ENCODE measurements at places on chromosomes 3 and 15.

DNA sequence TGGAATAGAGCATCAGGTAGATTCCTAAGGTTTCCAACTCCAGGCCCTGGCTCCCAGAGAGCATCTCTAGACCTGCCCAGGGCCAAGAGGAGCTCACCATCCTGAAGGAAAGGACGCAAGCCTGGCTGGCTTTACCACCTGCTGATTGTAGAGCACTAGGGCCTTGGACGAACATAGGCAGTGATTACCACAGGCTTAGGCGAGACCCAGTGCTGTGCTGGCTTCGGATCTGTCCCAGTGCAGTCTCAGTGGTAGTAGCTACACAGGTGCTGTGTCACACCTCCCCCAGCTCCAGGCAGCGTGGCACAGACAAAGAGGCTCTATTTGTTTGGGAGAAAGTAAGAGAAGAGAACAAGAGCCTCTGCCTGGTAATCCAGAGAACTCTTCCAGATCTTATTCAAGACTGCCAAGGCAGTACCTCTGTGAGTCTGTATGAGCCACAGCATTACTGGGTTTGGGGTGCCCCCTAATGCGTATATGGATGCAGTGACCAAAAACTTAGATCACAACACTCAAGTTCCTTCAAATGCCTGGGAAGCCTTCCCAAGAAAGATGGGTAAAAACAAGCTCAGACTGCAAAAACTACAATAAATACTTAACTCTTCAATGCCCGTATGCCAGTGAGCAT lies 25.4 kb downstream of the ISG20 start:
- DNase-seq = no peak

DNA sequence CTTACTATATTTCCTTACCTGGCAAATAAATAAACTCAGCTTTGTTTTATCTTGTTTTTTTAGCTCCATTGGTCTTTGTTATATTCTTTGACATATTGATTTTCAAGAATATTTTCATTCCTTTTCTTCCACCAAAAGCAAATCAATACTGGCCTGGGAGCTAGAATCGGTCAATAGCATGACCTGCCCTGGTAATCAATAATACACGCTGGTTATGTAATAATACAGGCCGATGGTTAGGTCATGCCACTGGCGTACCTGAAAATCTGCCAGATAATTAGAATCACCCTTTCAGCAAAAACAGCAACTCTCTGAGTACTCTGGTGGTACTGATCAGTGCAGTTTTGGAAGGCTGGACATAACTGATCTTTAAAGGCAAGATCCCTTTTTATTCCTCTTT lies 39.9 kb downstream of the PEAK1 start:
- DNase-seq = no peak

DNA sequence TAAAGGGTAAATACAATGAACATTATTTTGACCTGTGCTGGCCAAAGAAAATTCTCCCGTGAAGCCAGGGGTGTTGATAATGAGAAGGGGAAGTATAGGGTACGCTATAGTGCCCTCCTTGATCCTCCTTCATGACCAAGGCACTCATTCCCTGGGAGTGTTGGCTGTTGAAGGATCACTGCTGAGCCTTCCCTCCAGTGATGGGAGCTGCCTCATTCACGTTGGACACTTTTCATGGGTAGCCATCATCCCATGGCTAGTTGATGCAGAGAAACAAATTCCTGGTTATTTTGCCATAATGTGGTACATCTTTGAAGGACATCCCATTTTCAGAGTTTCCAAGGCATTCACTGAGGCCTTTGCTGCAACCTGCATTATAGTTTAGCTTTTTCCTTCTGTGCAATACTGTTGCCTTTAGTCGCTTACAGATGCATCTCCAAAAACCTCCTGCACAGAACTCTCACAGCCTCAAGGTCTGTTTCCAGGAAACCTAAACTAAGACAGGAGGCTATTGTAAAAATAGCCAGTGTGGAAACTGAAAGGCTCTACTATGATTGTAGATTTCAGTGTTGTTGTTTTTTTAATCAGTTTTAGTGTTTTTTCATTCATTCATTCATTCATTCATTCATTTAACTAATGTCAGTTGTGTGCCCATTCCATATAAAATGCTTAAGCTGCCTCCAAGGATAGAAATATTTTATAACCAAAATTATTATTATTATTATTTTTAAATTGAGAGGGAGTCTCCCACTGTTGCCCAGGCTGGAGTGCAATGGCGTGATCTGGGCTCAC lies 40.8 kb downstream of the TGFBR2 start:
- no peak for DNase-seq

DNA sequence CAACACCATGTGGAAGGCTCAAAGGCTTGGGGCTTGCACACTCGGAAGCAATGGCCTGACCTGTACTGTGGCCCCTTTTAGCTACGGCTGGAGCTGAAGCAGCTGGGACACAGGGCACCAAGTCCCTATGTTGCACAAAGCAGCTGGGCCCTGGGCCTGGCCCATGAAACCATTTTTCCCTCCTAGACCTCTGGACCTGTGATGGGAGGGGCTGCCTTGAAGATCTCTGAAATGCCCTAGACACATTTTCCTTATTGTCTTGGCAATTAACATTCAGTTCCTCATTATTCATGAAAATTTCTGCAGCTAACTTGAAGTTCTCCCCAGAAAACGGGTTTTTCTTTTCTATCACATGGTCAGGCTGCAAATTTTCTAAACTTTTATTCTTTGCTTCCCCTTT lies 85.6 kb upstream of the ALDH1A3 start:
- no peak for DNase-seq

GRCh38 chr3:123412076-123412475 lies 36.8 kb downstream of the ADCY5 start:
- DNase-seq = no peak

GRCh38 chr3:59873576-59874230 lies 823.9 kb upstream of the CFAP20DC start:
- DNase-seq = no peak

DNA sequence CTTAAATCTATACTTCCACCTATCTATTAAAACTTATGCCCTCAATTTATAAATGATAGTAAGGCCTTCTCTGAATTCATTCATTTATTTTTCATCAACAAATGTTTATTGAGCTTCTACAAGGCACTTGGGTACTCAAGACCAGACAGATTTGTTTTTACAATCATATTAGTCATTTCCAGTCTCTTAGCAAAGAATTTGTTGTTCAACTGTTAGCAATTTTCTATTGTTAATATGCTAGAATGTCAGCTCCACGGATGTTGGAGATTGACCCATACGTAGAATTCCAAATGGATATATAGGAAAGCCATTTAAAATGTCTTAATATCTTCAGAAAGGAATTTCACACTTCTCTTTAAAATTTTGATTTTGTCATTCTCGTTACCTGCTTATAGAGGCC lies 36.7 kb downstream of the ZBTB38 start:
- no peak for DNase-seq

DNA sequence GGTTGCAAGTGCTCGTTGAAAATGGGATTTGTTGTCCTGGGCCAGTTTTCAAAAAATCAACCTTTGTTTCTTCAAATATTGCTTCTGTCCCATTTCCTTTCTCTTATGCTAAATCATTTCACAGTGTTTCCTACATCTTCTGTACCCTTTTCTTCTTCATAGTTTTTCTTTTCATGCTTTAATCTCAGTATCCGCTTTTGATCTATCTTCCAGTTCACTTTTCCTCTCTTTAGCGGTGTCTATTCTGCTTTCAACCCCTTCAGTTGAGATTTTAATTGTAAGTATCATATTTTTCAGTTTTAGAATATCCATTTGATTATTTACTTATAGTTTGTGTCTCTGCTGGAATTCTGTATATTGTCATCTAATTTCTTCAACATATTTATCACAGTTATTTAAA lies 311.7 kb upstream of the TPM1 start:
- DNase-seq = no peak

- peak; percentile 60 for DNase-seq
These were observed 12.8 kb downstream of the IQGAP1 start for GRCh38 chr15:90400759-90401314.

GRCh38 chr3:162684260-162684659 lies 1187.7 kb downstream of the OTOL1 start:
- DNase-seq = no peak

DNA sequence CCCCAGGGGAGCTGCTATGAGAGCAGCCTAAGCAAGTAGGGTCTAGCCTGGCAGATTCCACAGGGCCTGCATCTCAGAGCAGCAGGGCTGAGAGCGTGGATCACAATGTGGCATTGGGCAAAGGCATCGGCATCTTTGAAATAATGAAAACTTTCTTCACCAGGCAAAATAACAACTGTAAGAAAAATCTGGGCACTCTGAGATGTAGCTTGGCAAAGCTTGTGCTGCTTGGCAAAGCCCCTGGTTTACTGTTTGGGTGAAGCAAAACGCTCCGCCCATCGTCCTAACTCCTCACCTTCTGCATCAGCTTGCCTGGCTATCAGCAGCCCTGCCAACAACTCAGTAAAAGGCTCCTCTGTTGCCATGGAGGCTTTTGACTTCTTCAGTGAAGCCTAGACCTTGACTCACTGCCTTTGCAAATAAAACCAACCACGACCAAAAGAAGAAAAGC lies 212.8 kb upstream of the EIF1B start:
- no peak for DNase-seq
